ENCODE measurements at places on chromosomes 7 and 10. TPM values are rescaled to one million over a fixed set of nuclear protein-coding genes. Genes with fewer than 3 reads are reported as not detected.
A peak's percentile ranks its signal among the peaks of the same experiment; 100 is the strongest.

Gene SLC26A4
- 1.3 TPM for total RNA-seq

Gene FGL2
- total RNA-seq: 0.53 TPM

Gene MMRN2
- total RNA-seq: 6.1 TPM

Gene BLNK
- total RNA-seq: 9.2 TPM

Gene CDH23
- 0.13 TPM for total RNA-seq

Gene RHOBTB1
- total RNA-seq: 3.5 TPM

Gene POLR2J2
- 3.4 TPM for total RNA-seq

Gene GPR158
- total RNA-seq: not detected

Gene GJD4
- not detected for total RNA-seq

Gene AHCYL2
- 7.2 TPM for total RNA-seq

Gene CALML3
- 1.0 TPM for total RNA-seq

DNA sequence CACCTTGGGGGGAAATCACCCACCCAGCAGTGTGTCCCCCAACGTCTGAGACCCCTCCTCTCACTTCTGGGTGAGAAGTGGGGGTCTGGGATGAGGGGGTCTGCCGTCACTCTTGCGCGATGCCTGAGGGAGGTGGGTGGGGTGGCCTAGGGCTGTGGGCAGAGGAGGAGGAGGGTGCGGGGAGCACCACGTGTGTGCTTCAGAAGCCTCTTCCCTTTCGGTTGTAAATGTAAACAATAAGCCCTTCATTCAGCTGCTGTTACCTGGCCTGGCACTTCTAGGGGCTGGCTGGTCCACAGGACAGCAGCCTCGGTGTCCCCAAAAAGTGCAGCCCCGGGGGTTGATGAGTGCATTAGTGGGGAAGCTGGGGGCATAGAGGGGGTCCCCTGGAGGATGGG, 1.3 kb downstream of the CLIP2 start:
- no peak for DNase-seq

DNA sequence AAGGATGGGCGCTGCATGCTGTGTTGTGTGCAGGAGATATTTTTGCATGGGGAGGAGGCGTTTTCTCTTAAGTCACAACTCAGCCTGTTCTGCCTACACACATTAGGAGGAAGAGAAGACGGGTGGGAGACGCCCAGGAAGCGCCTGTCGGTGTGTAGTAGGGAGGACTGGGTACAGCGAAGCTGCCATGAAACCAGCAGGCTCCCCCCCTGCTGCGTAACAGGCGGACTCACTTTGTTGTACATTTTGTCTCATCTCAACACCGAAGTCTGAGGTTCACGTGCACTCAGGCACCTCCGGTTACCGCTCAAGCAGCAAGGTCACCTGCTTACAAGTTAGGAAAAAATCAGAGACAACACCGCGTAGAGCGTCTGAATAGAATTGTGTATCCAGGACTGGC, 56.3 kb downstream of the CRTAC1 start:
- DNase-seq: no peak

- no peak for DNase-seq
Observed at GRCh38 chr10:68954904-68955303, 1.1 kb upstream of the DDX21 start.

DNA sequence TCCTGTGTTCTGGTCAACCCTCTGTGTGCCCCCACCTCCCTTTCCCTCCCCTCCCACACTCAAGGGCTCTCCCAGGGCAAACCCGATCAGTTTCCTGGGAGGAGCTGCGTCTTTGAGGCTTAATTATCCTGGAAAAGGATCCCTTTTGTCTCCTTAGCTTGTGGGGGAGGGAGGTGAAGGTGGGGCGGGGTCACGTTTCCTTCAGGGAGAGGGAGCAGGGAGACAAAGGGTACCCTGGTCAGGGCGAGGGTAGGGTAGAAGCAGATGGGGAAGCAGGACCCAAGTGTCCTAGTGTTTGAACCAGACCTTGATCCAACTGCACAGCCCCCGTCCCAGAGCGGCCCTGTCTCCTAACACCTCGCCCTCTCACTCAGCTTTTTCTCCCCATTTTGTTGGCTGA, 90.1 kb downstream of the HIF1AN start:
- no peak for DNase-seq

- DNase-seq: peak; percentile 81
Observed at GRCh38 chr7:7808156-7808555, 89.7 kb upstream of the RPA3 start.

- no peak for DNase-seq
Observed at GRCh38 chr10:79397575-79398303, 47.7 kb downstream of the ZCCHC24 start.

GRCh38 chr10:130745821-130746220, 565.7 kb downstream of the TCERG1L start:
- DNase-seq: no peak

GRCh38 chr10:78955206-78955605, 113.6 kb upstream of the ZMIZ1 start:
- DNase-seq: no peak

GRCh38 chr7:137564677-137565076, 221.1 kb upstream of the PTN start:
- DNase-seq: no peak

GRCh38 chr10:101438881-101439391, 85.0 kb downstream of the BTRC start:
- DNase-seq: peak; percentile 62

DNA sequence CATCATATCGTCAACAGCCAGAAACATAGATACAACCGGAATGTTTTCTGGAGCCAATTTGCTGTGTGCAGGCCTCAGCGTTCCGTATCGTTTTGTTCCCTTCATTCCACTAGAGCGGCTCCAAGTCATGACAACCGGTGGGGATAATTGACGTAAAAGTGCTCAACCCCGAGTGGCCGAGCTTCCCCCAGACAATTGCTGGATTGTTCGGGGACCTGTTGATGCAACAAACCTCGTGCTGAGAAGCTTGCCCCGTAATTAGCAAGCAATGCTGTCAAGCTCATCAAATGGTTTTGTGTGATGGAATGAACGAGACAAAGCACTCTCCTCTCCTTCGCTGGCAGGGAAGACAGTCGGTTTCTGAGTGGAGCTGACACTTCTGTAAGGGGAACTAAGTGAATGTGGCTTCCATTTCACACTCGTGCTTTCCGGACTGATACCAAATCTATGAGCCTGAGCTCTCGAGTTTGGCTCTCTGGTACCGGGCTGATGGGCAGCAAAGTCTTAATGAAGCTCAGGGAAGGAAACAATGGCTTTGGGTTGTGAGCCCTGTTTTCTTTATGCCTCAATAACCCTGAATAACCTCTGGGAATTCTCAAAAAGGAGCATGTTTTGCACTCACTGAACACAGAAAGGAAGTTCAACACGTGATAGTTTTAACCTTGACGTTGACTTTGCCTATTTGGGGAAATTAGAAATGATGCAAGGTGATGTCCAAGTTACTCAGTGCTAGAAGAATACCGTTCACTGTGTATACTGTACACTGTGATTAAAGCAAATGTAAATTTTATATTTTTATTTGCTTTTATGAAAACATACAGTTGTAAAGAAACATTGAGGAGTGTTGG, 220.5 kb downstream of the BAMBI start:
- DNase-seq: no peak

DNA sequence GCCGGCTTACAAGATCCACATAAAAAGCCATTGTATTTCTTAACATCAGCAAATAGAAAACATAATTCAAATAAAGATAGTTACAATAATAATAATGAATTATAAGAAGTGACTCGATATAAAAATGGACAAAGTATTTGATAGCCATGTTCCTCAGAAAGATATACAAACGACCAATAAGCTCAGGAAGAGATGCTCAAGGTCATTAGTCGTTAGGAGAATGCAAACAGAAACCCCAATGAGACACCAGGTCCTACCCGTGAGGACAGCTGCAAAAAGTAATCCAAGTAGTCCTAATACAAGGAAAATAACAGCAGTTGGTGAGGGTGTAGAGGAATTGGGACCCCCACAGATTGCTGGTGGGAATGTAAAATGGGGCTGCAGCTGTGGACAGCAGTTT, 54.2 kb upstream of the INPP5A start:
- no peak for DNase-seq

GRCh38 chr10:11167233-11167966, 149.7 kb downstream of the CELF2 start:
- DNase-seq: no peak

GRCh38 chr10:3102720-3103427, 35.5 kb downstream of the PFKP start:
- DNase-seq: peak; percentile 52

- peak; percentile 34 for DNase-seq
Observed at GRCh38 chr7:25167262-25167843, 42.3 kb upstream of the CYCS start.

DNA sequence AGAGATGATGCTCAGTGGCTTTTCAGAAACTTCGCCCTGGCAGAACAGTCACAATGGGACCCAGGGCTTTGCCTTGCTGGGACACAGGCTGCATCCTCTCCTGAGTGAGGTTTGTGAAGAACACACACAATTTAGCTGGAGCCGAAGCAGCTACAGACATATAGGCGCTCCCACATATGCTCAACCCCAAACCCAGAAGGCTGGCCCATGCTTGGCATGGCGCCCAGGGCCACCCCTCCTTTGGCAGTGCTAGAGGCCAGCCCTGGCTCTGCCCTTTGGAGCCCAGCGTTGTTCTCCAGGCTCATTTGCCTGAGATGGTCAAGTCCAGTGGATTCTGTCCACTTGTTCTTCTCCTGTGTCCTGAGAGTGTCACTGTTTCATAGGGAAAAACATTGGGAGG, 94.4 kb downstream of the WDFY4 start:
- no peak for DNase-seq

GRCh38 chr7:3067193-3067592, 23.5 kb upstream of the CARD11 start:
- no peak for DNase-seq

- peak; percentile 16 for DNase-seq
Observed at GRCh38 chr7:51369746-51370145, 53.1 kb upstream of the COBL start.

DNA sequence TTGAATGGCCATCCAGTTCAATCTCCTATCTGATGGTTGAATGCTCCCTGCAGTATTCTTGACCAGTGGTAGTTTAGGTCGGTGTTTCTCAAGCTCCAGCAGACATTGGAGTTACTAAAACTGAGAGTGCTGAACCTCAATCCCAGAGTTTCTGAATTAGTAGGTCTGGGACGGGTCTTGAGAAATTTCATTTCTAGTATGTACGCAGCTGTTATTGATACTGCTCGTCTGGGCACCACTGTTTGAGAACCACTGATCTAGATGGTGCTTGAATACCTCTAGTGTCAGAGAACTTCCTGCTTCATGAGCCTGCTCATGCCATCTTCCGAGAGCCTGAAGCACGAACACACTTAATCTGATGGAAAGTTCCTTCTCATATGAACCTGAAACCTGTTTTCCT, 99.4 kb upstream of the CREB5 start:
- DNase-seq: no peak

- DNase-seq: peak; percentile 26
Observed at GRCh38 chr7:37592366-37592765, 91.2 kb upstream of the GPR141 start.

DNA sequence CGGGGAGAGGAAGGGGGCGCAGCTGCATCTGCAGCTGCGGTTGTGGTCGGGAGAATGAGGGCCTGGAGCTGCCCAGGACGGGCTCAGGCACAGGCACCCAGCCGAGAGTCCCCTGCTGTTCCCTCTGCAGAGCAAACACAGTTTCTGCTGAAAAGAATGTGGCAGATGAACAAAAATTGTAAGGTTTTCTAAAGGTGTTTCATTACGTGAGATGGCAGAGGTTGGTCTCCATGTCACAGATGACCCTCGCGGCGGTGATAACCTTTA, 456.2 kb downstream of the DNAJB6 start:
- DNase-seq: no peak

DNA sequence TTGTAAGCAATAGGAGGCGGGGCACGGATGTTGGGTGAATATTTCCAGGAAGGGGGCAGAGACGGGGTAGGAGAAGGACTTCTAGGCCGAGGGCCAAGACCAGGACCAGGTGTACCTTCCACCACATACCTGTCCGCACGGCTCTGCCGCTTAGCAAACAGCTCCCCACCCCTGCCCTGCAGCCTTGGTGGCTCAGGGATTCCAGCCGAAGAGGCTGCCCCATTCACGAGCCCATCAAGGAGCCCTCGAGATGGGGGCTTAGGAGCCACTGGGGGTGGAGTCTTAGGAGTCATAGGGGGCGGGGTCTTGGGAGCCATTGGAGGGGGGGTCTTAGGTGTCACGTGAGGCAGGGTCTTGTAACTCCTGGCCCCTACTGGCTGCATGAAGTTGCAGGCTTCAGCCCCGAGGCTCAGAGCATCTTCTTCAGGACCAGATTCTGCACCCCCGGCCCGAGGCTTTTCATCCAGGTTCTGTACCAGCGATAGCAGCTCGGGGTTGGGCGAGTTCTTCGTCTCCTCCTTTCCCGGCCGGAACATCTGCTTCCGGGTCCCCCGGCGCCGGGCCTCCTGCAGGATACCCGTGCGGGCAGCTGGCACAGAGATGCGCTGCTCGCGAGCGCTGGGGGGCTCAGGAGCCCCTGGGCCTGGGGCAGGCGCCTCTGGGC, 6.1 kb upstream of the MYOZ1 start:
- no peak for DNase-seq

DNA sequence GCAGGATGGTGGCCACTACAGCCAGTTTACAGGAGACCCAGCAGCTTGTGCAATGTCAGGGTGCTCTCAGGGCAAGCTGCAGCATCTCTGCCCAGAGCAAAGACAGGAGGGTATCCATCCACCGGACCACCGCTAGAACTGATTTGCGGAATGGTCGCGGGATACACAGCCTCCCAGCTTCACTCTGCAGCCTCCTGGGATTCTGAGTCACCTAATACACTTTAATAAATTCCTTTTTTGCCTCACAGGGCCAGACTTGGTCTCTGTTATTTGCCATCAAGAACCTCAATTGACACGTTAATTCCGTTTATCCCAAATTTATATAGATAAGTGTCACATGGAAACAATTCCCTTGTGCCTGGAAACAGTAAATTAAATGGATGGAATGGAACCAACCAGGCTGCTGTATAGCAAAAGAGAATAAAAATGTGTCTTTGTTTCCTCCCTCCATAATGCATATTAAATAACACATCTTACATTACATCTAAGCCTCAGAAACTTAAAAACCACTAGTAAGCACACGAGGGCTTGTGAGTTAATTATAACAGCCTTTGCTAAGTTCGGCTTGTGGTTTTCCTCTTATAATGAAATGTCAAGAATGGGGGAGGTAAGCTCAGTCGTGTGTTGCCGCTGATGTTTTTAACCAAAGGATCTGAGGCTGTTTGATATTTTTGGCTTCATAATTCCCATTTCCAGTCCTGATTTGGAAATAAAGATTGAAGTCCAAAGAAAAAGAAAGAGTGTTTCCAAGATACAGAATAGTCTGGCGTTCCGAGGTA, 52.1 kb downstream of the ADRB1 start:
- no peak for DNase-seq

- peak; percentile 92 for DNase-seq
Observed at GRCh38 chr10:72331575-72332422, 22.9 kb downstream of the DNAJB12 start.

GRCh38 chr7:155223021-155223420, 74.7 kb upstream of the INSIG1 start:
- no peak for DNase-seq

- no peak for DNase-seq
Observed at GRCh38 chr7:5636446-5636835, 145.0 kb downstream of the RNF216 start.
